ENCODE measurements at places on chromosomes 11 and 22. TPM values are rescaled to one million over a fixed set of nuclear protein-coding genes. Genes with fewer than 3 reads are reported as not detected.

Gene MFRP
- not detected for total RNA-seq

DNA sequence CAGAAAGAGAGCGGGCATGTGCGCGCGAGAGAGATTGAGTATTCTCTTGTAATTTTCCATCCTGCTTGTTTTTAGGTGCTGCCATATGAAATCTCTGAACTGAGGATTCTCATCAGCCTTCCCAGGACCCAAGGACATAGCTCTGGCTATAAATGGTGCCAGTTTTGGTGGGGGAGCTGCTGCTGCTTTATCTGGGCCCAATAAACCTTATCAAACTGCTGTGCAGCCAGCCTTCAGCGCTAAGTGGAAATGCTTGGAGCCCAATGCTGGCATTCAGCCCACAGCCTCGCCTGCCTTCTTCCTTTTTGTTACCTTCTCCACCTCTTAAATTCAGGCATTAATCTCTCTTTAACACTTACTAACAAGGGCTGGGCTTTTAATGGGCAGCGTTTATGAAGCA lies 2.4 kb upstream of the ZBTB16 start:
- no peak for DNase-seq

GRCh38 chr11:64729851-64730382 lies 6.9 kb upstream of the NRXN2 start:
- DNase-seq: no peak

DNA sequence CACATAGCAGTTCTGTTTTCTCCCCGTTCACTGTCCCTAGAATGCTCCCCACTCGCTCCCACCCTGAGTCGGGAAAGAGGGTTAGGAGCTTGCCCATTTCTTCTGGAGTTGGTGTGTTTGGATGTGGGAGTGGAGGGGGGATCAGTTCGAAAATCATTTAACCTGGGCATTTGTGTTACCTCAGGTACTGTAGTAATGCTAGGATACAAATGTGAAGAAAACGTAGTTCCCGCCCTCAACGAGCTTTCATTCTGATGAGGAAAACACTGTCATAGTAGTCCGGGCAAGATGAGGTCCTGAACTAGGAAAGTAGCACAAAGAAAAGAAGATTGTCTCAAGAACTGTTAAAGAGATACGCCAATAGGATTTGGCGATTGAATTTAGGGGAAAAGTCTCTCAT lies 539 bp downstream of the SDHD start:
- no peak for DNase-seq

Gene LRRC74B
- not detected for total RNA-seq

Gene OR6T1
- not detected for total RNA-seq

GRCh38 chr11:30535818-30536217 lies 50.3 kb downstream of the MPPED2 start:
- DNase-seq: no peak

DNA sequence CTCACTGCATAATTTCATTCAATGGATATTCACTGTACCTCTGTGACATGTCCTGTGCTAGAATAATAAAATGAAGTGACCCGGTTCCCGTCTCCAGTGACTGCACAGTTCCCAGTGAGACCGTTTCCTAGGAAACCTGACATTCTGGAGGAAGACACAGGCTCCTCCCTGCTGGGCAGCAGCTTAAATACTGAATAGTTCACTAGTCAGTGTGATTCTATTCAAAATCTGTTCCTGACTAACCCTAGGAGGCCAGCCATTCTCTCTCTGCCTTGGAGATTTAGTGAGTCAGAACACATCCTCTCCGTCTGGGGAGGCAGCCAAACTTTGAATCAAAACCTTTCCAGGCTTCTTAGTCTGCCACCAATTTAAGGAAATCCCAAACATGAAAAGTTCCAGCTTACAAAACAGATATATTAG lies 11.3 kb downstream of the TRIM66 start:
- DNase-seq: no peak

- DNase-seq: no peak
Observed at GRCh38 chr22:38249803-38250642, 22.8 kb downstream of the TMEM184B start.

DNA sequence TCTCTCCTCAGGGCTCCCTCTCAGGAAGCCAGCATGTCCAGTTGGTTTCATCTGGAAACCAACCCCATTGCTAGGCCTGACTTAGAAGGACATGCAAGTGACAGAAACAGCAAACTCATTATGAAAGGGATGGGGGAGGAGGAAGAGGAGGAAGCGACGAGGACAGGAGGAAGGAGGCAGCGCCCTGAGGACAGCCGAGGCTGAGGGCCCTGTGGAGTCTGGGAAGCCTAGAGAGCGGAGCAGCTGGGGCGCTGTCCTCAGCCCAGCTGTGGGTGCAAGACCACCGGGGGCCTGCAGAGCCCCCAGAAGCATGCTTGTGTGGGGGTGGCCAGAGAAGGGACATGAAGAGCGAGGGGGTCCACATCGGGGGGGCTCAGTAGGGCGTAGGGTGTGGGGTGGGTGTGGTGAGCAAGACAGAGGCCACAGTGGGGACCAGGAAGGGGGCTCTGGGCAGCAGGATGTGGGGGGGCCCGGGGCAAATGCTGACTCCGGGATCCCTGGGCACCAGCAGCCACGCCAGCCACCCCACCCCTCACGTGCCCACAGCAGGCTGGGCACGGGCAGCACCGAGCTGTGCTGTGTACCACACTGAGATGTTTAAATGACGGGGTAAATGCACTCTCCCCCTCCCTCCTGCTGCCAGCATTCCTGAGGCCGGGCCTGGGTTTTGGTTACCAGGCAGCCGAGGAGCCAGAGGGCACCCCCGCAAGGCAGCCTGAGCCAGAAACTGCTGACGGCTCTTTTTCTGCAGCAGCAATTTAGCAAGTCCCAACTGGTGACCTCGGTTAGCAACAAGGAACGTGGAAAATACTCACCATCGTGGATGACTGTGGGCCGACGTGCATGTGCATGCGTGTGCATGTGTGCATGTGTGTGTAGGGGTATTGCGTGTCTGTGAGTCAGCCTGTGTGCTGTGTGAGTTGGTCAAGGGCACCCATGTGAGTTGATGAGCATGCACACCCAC lies 82.7 kb upstream of the LINC01488 start:
- no peak for DNase-seq

DNA sequence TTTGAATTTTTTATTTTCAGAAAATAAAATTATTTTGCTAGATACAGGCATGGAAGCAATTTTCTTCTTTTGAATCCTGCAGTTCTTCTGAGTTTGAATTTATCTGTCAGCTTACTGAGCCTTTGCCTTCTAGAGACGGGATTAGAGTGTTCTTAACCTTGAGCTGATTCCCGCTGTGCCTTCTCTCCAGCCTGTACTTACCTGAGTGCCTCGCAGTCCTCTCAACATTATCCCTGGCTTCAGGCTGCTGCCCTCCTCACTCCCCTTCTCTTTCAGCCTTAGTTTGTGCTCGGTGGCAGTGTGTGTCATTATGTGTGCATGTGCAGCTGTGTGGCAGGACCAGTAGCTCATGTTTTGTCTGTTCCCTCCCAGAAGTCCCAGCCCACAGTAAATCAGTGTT lies 24.3 kb downstream of the OSBP2 start:
- no peak for DNase-seq

Gene SLC7A4
- total RNA-seq: not detected

Gene MPZL3
- total RNA-seq: 69.3 TPM

- DNase-seq: no peak
Observed at GRCh38 chr22:46749682-46750529, 11.9 kb upstream of the CERK start.

GRCh38 chr22:48821346-48821690 lies 1006.4 kb downstream of the BRD1 start:
- DNase-seq: no peak

GRCh38 chr22:16917144-16918003 lies 90.6 kb downstream of the GAB4 start:
- DNase-seq: peak; percentile 13

Gene TECTA
- 0.34 TPM for total RNA-seq

- DNase-seq: peak; percentile 36
Observed at GRCh38 chr11:43359422-43359818, 700 bp downstream of the TTC17 start.

GRCh38 chr11:130068986-130069658 lies 572 bp upstream of the APLP2 start:
- DNase-seq: no peak
